ENCODE measurements at places on chromosomes 12 and 14. TPM values are rescaled to one million over a fixed set of nuclear protein-coding genes. Genes with fewer than 3 reads are reported as not detected.

SINHCAF gene
- 72.5 TPM for polyA plus RNA-seq

NANOG gene
- polyA plus RNA-seq, result 0.10 TPM

DNA sequence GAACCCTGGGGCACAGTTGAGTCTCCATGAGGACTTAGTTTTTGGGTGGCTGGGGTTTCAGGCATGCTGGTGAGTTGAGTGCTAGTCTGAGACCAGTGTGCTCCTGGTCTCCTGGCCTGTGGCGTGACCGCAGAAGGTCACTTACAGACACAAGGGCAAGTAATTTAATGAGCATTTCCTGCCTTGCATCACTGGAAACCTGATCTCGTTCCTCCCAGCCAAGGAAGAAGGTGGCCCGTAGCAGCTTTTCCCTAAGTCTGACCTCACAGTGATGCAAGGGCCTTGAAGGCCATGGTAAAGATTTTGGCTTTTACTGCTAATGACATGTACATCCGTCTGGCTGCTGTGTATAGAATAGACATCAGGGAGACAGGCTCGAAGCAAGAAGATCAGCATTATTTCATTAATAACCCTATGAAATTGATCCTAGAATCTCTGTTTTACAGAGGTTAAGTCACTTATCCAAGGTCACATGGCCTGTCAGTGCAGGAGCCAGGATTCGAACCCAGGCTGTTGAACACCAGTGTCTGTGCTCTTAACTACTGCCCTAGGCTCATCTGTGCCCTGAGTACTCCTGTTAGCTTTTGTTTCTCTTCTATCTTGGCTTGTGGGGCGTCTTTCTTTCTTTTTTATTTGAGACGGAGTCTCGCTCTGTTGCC, 4.6 kb downstream of the TMEM120B start:
- H3K4me1 ChIP-seq, result peaks cover 11% of the 10 kb centered on the region
- peaks cover 6% of the 10 kb centered on the region for H3K36me3 ChIP-seq
- no peak overlapping the region for H3K4me3 ChIP-seq

- no peak for DNase-seq
- H3K27me3 ChIP-seq, result no peaks in the 10 kb centered on the region
- H3K36me3 ChIP-seq, result no peaks in the 10 kb centered on the region
- H3K27ac ChIP-seq, result no peak overlapping the region
- H3K4me3 ChIP-seq, result no peak overlapping the region
Observed at GRCh38 chr14:30108975-30109700, 181.5 kb upstream of the PRKD1 start.

DNA sequence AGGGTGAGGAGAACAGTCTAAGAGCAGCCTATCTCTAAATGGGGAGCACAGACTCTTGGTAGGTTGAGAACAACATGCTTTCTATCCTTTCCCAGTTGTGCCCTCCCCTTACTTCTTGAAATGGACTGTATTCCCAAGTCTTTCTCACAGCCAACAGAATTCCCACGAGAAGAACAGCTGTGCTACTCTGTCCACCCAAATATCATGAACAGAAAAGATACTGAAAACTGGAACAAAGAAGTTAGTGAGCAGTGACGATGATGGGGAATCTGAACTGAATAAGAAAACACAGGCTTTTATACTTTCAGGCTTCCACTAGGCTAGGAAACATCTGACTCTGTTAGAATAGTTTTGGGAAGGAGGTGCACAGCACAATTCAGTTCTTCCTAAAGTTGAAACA, 3.4 kb downstream of the NACA start:
- H3K27me3 ChIP-seq, result no peaks in the 10 kb centered on the region
- DNase-seq, result no peak
- H3K27ac ChIP-seq, result no peak overlapping the region

DNA sequence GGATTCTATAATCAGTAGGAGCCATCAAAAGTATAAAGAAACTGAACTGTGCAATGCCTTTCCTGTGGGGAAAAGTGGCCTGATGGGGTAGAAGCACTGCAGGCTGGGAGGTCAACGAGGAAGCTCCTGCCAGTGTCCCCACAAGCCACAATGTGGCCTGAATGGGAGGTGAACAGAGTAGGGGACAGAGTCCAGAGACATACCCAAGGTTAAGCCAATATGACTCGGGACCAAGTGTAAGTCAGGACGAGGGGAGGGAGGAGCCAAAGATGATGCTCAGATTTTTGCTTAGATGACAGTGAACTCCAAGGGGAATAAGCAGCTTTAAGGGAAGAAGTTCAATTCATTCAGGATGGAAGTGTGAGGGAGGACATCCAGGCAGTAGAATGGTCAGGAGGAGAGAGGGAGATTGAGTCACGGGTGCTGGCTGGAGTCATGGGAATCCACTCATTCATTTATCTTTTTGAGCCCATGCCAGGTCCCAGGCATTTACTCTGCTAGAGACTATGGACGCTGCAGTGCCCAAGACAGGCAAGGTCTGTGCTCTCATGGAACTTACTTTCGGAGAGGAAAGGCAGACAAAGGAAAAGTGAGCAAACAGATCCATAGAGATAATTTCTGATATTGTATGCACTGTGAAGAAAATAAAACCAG, 29.1 kb downstream of the DPF3 start:
- no peaks in the 10 kb centered on the region for H3K36me3 ChIP-seq
- no peaks in the 10 kb centered on the region for H3K27me3 ChIP-seq
